ENCODE measurements at places on chromosomes 16 and 17. TPM values are rescaled to one million over a fixed set of nuclear protein-coding genes. Genes with fewer than 3 reads are reported as not detected.
A peak's percentile ranks its signal among the peaks of the same experiment; 100 is the strongest.

- H3K4me1 ChIP-seq = no peaks in the 10 kb centered on the region
- H3K36me3 ChIP-seq = no peaks in the 10 kb centered on the region
- H3K4me3 ChIP-seq = no peak overlapping the region
- H3K27ac ChIP-seq = no peak overlapping the region
- DNase-seq = no peak
These were observed 330.8 kb upstream of the WSB1 start for GRCh38 chr17:26963163-26963503.

- no peaks in the 10 kb centered on the region for H3K36me3 ChIP-seq
- H3K4me1 ChIP-seq = no peaks in the 10 kb centered on the region
- H3K27ac ChIP-seq = no peak overlapping the region
- DNase-seq = no peak
- H3K4me3 ChIP-seq = no peak overlapping the region
These were observed 130.3 kb downstream of the CCDC144A start for GRCh38 chr17:16820161-16820877.

DNA sequence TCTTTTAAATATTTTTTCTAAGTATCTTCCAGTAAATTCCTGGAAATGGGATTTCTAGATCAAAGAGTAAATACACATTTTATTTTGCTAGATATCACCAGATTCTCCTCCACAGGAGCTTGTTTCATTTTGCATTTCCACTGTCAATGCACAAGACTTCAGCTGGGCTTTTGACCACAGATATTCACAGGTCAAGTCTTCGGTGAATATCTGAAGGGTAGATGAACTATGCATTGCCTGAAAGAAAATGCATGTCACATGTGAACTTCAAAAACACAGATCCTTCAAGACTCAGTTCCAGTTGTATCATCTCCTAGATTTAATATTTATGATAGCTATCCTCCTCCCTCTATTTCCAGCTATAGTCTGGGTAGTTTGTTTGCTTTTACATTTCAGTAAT is 963.6 kb upstream of the GOT2 start:
- H3K4me3 ChIP-seq = no peak overlapping the region
- H3K27ac ChIP-seq = no peak overlapping the region
- no peaks in the 10 kb centered on the region for H3K27me3 ChIP-seq
- no peak for DNase-seq
- no peaks in the 10 kb centered on the region for H3K4me1 ChIP-seq

- H3K4me3 ChIP-seq = no peak overlapping the region
- no peak overlapping the region for H3K27ac ChIP-seq
- H3K27me3 ChIP-seq = no peaks in the 10 kb centered on the region
- H3K4me1 ChIP-seq = peaks cover 11% of the 10 kb centered on the region
These were observed 5.6 kb downstream of the PER1 start for GRCh38 chr17:8146381-8147140.

- DNase-seq = peak; percentile 13
- H3K27me3 ChIP-seq = no peaks in the 10 kb centered on the region
- H3K4me3 ChIP-seq = no peak overlapping the region
- H3K36me3 ChIP-seq = no peaks in the 10 kb centered on the region
- no peak overlapping the region for H3K27ac ChIP-seq
These were observed 417.6 kb upstream of the DYNLRB2 start for GRCh38 chr16:80123189-80123588.

GRCh38 chr16:31411024-31411844 is 16.9 kb downstream of the COX6A2 start:
- no peaks in the 10 kb centered on the region for H3K27me3 ChIP-seq
- no peak for DNase-seq
- no peaks in the 10 kb centered on the region for H3K36me3 ChIP-seq
- H3K4me3 ChIP-seq = no peak overlapping the region

The FLYWCH2 gene
- 82.4 TPM for total RNA-seq

Data from SJSA1 (cell line).